ENCODE measurements at places on chromosomes 3 and 15.

DNA sequence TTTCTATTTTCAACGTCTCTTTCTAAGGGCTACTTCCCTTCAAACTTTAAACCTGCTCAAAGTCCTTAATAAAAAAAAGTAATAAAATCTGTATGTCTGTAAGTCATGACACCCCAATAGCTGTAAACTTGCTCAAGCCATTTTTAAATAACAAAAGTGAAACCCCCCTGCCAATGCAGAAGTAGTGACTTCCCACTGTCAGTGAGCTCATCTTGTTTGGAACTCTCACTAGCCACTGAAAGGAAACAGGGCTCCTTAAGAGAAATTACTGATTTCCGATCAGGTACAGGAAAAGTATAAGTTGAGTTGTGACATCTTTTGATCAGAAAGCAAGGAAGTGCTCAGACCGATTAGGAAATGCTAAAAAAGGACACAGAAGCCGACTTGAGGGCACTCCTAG lies 27.6 kb upstream of the GPR171 start:
- no peak for DNase-seq

GRCh38 chr15:27330326-27330725 lies 359.3 kb downstream of the GABRG3 start:
- DNase-seq = no peak

GRCh38 chr15:39365873-39366272 lies 215.0 kb upstream of the THBS1 start:
- DNase-seq = no peak

- DNase-seq = peak; percentile 49
These were observed 675 bp downstream of the RBM15B start for GRCh38 chr3:51391566-51392354.

DNA sequence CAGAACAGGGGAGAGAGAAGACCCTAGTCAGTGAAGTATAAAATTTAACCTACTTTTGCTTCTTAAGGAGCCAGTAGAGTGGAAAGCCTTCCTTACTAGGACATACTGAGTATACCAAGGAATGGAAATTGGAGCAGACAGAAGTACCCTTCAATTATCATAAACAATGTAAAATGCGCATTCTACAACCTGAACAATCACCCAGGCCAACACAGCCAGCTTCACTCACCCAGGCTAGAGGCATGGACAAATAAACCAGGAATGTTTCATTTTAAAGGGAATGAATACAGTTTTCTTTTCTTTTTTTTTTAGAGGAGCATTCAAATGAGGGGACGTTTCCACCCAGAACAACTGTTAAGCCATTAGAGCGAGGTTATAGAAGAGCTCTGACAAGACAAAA lies 41.9 kb upstream of the PLXND1 start:
- no peak for DNase-seq

DNA sequence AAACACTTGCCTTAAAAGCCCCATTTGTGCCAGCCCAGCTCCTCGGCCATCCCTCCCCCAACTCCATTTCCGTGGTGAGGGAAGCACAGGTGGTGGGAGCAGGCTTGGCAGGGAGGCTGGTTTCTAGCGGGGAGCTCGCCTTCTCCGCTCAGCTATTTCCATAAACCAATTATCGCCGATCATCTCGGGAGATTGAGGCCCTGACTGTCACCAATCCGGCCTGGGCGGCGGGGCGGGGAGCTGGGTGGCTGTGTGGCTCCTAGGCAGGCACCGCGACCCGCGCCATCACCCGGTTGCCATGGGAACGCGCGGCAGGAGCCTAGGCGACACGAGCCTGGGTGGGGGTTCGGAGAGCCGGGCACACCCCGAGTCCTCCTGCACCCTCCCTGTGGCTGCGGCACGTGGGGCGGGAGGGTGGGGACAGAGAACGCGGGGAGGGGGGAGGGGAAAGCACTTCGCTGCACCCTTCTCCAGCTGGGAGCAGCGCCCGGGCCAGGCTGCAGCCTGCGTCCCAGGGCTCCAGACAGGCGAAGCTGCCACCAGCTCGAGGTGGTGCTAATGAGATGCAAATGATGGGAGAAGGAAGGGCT lies 9.3 kb downstream of the CCDC33 start:
- DNase-seq = peak; percentile 13

All from stimulated activated CD4-positive, alpha-beta T cell treated with anti-CD3 and anti-CD28 coated beads, Interleukin-1b, Interleukin-23, amount 100 ng/mL, for 48 hours (primary cell).